ENCODE measurements at places on chromosomes 11 and 22. TPM values are rescaled to one million over a fixed set of nuclear protein-coding genes. Genes with fewer than 3 reads are reported as not detected.

GRCh38 chr22:33620085-33620484, 300.2 kb downstream of the LARGE1 start:
- H3K27me3 ChIP-seq = no peaks in the 10 kb centered on the region
- H3K4me1 ChIP-seq = peaks cover 9% of the 10 kb centered on the region
- DNase-seq = no peak
- no peak overlapping the region for H3K27ac ChIP-seq
- H3K4me3 ChIP-seq = no peak overlapping the region

GRCh38 chr11:125494561-125494960, 1.5 kb downstream of the FEZ1 start:
- peak overlapping the region; percentile 94 for H3K4me3 ChIP-seq
- H3K4me1 ChIP-seq = peaks cover 25% of the 10 kb centered on the region
- DNase-seq = no peak
- no peak overlapping the region for H3K27ac ChIP-seq
- H3K36me3 ChIP-seq = peaks cover 2% of the 10 kb centered on the region

DNA sequence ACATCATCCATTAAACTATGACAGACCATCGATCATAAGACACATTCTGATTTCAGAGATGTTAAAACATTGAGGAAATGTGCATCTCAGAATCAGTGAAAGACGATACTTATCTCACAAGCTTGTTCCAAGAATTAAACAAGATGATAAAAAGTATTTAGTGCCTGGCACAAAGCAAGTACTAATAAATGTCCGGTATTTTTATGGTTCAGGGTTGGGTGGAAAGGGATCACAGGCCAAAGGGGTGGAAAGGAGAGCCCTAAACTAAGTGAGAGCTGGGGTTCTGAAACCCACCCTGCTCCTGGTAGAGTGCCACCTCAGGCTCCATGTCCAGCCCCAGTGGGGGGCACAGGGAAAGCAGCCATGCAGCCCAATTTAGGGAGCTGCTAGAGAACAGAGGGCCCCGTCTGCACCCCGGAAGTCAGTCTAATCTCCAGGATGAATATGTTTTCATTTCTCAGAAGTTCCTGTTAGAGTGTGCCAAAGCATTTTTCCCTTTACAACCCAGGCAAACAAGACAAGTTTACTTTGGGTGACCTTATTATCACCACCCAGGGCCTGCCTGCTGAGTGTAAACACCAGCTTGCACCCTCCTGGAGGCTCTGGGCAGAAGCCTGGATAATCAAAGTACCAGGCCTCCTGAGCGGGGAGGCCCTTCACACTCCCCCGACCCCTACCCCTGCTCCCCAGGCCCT, 3.8 kb upstream of the CREB3L1 start:
- peaks cover 18% of the 10 kb centered on the region for H3K4me1 ChIP-seq
- no peak for DNase-seq
- H3K4me3 ChIP-seq = no peak overlapping the region

DNA sequence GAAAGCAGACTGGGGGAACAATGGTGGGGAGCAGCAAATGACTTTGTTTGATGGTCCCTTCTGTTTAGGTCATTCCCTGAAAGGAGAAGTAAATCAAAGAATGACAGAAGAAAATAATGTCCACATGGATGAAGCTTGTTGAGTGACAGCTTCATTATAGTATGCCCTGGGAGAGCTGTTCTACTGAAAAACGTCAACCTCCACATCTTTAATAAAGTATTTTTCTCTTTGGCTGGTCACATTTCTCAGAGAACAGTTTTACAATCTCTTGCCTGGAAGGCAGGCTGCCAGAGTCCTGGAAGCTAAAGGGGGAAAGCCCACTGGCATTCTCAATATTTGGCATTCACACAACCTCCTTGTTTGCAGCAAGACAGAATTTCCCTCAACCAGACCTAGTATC, 287.9 kb downstream of the SWAP70 start:
- H3K27ac ChIP-seq = no peak overlapping the region
- no peak overlapping the region for H3K4me3 ChIP-seq
- no peaks in the 10 kb centered on the region for H3K4me1 ChIP-seq
- DNase-seq = no peak
- no peaks in the 10 kb centered on the region for H3K36me3 ChIP-seq

GRCh38 chr11:69280994-69281393, 13.0 kb upstream of the MYEOV start:
- H3K27ac ChIP-seq = no peak overlapping the region
- no peaks in the 10 kb centered on the region for H3K4me1 ChIP-seq
- H3K4me3 ChIP-seq = no peak overlapping the region
- H3K36me3 ChIP-seq = no peaks in the 10 kb centered on the region
- DNase-seq = no peak

DNA sequence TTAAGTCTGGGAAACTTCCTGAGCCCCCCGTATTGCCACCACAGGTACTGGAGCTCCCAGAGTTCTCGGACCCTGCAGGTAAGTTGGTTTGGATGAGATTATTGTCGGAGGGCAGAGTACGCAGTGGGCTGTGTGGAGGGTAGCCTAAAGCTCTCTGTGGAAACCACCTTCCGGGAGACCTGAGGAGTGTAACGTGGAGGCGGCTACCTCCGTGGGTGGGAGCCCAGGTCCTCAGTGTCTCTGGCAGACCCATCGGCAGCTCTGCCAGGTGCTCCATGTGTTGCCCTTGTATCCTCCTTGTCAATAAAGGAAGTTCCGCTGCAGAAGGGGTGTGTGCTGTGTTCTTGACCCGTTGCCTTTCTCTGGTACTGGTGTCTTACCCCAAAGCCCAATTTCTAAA, 61.4 kb downstream of the SYT13 start:
- no peaks in the 10 kb centered on the region for H3K36me3 ChIP-seq
- DNase-seq = no peak
- H3K27ac ChIP-seq = no peak overlapping the region
- no peak overlapping the region for H3K4me3 ChIP-seq
- no peaks in the 10 kb centered on the region for H3K27me3 ChIP-seq

- no peak for DNase-seq
- no peaks in the 10 kb centered on the region for H3K36me3 ChIP-seq
- no peak within 1 kb of the TSS for H3K4me3 ChIP-seq
- no peaks in the 10 kb centered on the region for H3K4me1 ChIP-seq
These were observed at the start of gene MS4A1 for GRCh38 chr11:60455531-60456042. Gene MS4A1 (plus strand): TSS chr11:60455847. CDS start chr11:60462375, 6,528 bp downstream.

DNA sequence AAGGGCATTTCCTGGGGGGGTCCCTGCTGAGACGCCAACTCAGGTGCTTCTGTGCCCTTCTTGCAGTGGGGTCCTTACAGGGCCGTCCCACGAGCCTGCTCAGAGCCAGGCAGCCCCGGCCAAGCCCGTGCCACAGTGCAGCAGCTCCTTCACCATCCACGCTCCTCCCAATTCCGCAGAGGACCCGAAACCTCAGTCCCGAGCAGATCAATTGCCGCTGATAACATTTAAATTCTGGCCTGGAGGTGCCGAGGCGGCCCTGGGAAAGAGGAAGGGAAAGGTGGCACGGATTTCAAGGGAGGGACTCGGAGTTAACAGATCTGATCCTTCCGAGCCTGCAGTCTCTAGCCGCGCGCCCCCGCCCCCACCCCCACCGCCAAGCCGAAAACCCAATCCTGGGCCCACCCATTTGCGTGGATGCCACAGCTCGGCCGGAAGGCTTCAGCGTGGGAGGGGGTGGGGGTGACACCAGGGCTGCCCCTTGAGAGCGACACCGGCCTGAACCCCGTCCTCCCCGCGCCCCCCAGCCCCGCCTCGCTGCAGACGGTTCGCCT, 32.3 kb upstream of the JAM3 start:
- H3K36me3 ChIP-seq = no peaks in the 10 kb centered on the region
- peaks cover 28% of the 10 kb centered on the region for H3K4me1 ChIP-seq
- H3K27ac ChIP-seq = peak overlapping the region; percentile 88
- peak; percentile 78 for DNase-seq
- H3K4me3 ChIP-seq = peak overlapping the region; percentile 84

DNA sequence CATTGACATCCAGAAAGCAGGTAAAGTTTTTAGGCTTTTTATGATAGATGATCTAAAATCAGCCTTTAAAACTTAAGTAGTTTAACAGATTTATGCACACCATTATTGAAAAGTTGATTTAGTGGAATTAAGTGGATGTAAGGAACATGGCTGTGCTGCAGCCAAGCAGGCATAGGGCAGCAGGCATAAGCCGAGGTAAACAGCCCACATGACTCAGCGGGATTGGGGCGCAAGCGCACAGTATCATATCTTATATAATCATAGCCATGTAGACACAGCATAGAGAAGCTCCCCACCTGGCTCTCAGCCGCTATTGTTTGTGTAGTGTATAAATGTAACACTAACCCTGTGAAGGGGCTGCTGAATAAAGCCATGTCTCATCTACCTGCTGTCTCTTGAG, 157.5 kb downstream of the WNT11 start:
- H3K4me1 ChIP-seq = 0 out of 2 replicates have a peak, but pooled peaks cover 4% of the 10 kb centered on the region
- H3K4me3 ChIP-seq = no peak overlapping the region
- peak; percentile 77 for DNase-seq
- peaks cover 12% of the 10 kb centered on the region for H3K36me3 ChIP-seq
- no peak overlapping the region for H3K27ac ChIP-seq
- H3K27me3 ChIP-seq = no peaks in the 10 kb centered on the region

DNA sequence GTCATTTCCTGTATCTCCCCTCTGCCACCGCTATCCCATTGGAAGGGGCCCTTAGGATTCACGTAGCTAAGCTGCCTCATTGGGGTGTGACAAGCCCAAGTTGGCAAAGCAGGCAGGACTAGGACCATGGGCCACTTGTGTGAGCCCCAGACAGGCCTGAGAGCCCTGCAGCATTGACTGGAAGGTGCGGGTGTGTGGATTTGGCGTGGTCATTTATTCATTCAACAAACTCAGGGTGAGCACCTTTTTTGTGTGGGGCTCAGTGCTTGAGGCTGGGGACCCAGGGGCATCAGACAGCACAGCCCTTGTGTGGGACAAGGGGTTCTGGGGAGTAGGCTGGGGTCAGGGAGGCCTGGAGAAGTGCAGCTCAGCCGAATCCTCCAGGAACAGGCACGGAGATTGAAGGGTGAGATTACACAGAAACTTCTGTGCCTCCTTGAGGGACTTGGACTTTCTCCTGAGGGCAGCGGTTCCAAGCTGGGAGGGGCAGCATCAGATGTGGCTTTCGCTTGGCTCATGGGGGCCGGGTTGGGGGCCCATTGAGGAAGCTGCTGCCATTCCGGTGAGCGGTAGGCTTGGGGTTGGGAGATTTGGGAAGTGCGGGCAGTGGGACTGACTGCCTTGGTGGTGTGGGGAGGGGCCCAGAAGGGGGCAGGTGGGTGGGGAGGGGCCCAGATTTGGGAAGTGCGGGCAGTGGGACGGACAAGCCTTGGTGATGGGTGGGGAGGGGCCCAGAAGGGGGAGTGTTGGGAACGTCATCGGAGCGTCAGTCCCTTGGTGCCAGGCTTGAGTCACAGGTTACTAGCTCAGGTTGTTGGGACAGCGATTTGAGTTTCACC, 11.9 kb downstream of the MGAT3 start:
- H3K4me1 ChIP-seq = peaks cover 33% of the 10 kb centered on the region
- H3K27me3 ChIP-seq = no peaks in the 10 kb centered on the region
- H3K27ac ChIP-seq = no peak overlapping the region
- H3K4me3 ChIP-seq = no peak overlapping the region
- H3K36me3 ChIP-seq = no peaks in the 10 kb centered on the region
- DNase-seq = no peak

GRCh38 chr11:66546368-66546965, at the start of gene ACTN3:
Gene ACTN3 (plus strand): TSS chr11:66546903. CDS start chr11:66546938, 35 bp downstream.
- H3K27ac ChIP-seq = peak within 1 kb of the TSS; percentile 74
- H3K27me3 ChIP-seq = no peaks in the 10 kb centered on the region
- H3K4me1 ChIP-seq = peaks cover 35% of the 10 kb centered on the region
- peak within 1 kb of the TSS; percentile 97 for H3K4me3 ChIP-seq
- DNase-seq = peak; percentile 88
- H3K36me3 ChIP-seq = no peaks in the 10 kb centered on the region

- H3K27me3 ChIP-seq = no peaks in the 10 kb centered on the region
- H3K4me1 ChIP-seq = no peaks in the 10 kb centered on the region
- H3K36me3 ChIP-seq = no peaks in the 10 kb centered on the region
- DNase-seq = no peak
- no peak overlapping the region for H3K27ac ChIP-seq
These were observed 296.2 kb upstream of the ANO3 start for GRCh38 chr11:26035696-26036095.

- DNase-seq = no peak
- no peaks in the 10 kb centered on the region for H3K27me3 ChIP-seq
- no peak overlapping the region for H3K4me3 ChIP-seq
These were observed 11.1 kb upstream of the MYH9 start for GRCh38 chr22:36398601-36399471.

GRCh38 chr11:47326198-47326597, 26.3 kb downstream of the MYBPC3 start:
- no peaks in the 10 kb centered on the region for H3K4me1 ChIP-seq
- H3K36me3 ChIP-seq = peaks cover 5% of the 10 kb centered on the region
- H3K27me3 ChIP-seq = no peaks in the 10 kb centered on the region
- DNase-seq = no peak
- H3K4me3 ChIP-seq = no peak overlapping the region
- no peak overlapping the region for H3K27ac ChIP-seq

DNA sequence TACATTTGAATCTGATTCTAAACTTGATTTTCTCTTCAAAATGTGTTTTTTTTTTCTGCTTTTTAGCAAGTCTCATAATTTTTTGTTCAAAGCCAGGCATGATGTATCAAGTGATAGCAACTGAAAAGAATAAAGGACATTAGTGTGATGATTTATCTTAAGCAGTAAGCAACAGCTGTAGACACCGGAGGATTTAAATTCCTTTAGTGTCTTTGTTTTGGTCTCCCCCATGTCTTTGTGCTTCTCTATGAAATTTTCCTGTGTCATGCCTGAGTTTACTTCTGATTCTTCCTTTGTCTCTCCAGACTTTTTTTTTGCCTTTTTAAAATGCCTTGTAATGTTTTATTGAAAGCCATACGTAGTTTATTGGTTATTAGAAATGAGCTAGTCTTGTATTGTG, 934.2 kb upstream of the RAG2 start:
- H3K4me3 ChIP-seq = no peak overlapping the region
- H3K36me3 ChIP-seq = peaks cover 4% of the 10 kb centered on the region
- DNase-seq = no peak
- no peaks in the 10 kb centered on the region for H3K4me1 ChIP-seq
- H3K27me3 ChIP-seq = no peaks in the 10 kb centered on the region

DNA sequence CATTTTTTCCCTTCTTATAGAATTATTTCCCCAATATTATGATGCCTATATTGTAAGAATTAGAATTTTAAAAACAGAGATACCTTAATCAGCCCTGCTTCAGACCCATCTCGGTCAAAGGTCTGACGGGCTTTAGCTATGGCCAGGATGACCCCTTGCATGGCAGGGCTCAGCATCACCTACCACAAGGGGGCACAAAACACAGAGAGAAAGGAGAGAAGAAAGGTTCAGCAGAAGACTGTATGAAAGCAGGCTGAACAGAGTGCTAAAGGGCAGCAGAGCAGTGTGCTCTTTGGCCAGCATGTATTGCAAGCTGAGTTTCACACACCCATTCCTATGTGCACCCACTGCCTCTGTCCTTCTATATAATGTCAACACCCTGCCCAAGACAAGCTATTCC, 26.8 kb downstream of the CLDN25 start:
- peaks cover 79% of the 10 kb centered on the region for H3K36me3 ChIP-seq
- DNase-seq = peak; percentile 85
- H3K27ac ChIP-seq = no peak overlapping the region
- no peaks in the 10 kb centered on the region for H3K4me1 ChIP-seq

- H3K4me3 ChIP-seq = no peak overlapping the region
- no peaks in the 10 kb centered on the region for H3K4me1 ChIP-seq
- no peak for DNase-seq
- H3K36me3 ChIP-seq = no peaks in the 10 kb centered on the region
- no peaks in the 10 kb centered on the region for H3K27me3 ChIP-seq
These were observed 129.0 kb downstream of the TBC1D22A start for GRCh38 chr22:46891382-46891951.

Gene SHANK3
- total RNA-seq = 5.1 TPM

Gene EXPH5
- 8.4 TPM for total RNA-seq

Gene CDCA5
- 70.9 TPM for total RNA-seq

Gene DNAJB7
- not detected for total RNA-seq

Gene SNX32
- 0.49 TPM for total RNA-seq

Gene ST13
- 159 TPM for total RNA-seq

Gene OR8G5
- not detected for total RNA-seq

Gene NPAS4
- total RNA-seq = 0.35 TPM
